ENCODE measurements at places on chromosomes 1 and 21.

DNA sequence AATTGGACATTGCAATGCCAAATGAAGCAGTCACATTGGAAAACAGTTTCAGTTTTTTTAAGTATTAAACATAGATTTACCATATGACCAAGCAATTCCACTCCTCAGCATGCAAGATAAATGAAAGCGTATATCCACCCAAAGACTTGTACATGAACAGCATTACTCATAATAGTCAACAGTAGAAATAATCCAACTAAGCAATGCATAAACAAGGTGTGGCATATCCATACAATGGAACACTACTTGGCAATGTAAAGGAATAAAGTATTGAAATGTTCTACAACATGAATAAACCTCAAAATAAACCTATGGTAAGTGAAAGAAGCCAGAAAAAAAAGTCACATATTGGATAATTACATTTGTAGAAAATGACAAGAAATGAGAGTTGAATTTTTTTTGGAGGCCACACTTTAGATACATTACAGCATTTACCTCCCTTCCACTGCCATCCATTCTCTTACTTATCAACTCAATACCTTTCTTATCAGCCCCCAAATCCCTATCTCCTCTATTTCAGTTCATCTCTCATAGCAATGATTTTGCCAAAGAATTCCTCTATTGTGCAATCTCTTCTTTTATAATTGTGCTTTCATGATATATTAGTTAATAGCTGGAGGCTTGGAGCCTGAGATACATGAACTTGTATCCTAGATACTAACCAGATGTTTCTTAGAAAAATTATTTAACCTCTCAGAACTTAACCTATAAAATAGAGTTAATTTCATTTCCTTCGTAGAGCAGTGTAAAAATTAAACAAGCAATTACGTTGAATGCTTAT is 414.2 kb upstream of the C1orf87 start:
- DNase-seq, result no peak

- DNase-seq, result no peak
Measured at GRCh38 chr1:115564201-115564600, 77.6 kb upstream of the VANGL1 start.

GRCh38 chr21:36691555-36692041 is 7.3 kb upstream of the SIM2 start:
- DNase-seq, result no peak

DNA sequence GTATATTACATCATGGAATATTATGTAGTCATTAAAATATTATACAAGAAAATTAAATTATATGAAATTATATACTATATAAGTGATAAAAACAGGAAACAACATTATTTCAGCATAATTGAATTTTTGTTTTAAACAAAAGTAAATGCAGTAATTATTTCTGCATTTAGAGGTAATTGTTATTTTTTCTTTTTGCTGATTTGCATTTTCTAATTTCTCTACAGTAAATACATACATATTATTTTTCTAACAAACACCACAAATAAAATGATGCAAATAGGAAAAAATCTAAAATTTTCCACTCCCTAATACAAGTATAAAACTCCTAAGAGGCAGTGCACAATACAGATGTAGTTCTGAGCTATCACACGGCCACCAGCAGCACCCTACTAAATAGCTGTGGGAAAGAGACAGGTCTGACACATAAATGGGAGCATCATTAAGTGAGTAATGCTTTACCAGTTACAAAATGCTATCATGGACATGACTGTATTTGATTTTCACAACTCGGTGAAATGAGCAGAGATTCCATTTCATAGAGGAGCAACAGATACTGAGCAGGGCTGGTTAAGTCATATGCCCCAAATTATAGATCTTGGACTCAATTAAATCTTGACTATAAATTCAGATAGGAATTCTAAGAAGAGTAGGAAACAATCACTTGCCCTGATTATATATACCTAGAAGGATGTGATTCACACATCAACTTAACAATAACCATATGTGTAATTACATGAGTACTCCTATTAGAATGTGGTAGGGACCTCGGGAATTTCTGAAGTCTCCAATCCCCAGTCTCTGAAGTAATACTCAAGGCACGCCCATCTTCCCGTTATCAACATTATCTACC is 49.0 kb downstream of the NRIP1 start:
- DNase-seq, result no peak

GRCh38 chr1:158681606-158682005 is 4.9 kb downstream of the SPTA1 start:
- no peak for DNase-seq

- no peak for DNase-seq
Measured at GRCh38 chr1:76835203-76835602, 32.1 kb upstream of the ST6GALNAC5 start.

DNA sequence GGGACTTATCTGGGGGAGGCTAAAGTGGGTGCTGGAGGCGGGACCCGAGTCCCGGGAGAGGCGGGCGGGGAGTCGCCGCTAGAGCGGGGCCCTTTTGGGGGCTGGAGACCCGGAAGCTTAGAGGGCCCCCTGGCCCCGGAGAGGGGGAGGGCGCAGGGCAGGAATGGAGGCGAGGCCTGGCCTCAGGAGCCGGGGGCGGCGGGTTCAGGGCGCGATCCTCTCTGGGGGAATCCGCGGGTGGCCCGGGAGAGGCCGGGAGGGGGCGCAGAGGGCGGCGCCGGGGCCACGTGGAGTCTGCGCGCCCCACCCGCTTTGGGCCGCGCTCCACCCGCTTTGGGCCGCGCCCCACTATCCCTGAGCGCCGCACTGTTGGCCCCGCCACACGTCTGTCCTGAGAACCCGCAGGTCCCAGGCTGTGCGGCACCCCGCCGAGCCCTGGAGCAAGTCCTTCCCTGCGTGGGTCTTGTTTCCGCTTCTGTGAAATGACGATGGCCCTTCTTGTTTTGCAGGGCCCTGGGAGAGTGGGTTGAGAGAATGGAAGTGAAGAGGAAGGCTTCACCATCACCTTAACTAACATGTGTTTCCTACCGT is 84.4 kb downstream of the NKAIN1 start:
- DNase-seq, result peak; percentile 83

GRCh38 chr1:159071970-159072582 is 4.5 kb downstream of the AIM2 start:
- DNase-seq, result no peak

GRCh38 chr1:111399792-111400610 is 27.5 kb downstream of the OVGP1 start:
- no peak for DNase-seq

- DNase-seq, result peak; percentile 78
Measured at GRCh38 chr1:110003747-110004428, 19.3 kb downstream of the AHCYL1 start.

DNA sequence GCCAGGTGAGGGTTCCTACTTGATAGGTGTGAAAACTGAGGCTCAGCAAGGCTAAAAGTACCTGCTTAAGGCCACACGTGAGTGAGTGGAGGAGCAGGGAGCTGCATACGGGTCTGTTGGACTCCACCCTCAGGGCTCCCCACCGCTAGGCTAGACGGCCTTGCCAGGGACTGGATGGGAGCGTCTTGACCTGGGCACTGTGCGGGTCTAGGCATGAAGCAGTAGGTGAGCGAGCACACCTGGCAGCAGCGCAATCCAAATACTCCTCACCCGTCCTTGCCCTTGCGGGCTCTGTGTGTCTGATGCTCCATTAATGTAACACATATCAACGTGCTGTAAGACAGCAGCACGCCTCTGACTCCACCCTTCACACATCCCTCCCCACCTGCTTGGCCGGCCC is 94.0 kb downstream of the LACTBL1 start:
- no peak for DNase-seq

DNA sequence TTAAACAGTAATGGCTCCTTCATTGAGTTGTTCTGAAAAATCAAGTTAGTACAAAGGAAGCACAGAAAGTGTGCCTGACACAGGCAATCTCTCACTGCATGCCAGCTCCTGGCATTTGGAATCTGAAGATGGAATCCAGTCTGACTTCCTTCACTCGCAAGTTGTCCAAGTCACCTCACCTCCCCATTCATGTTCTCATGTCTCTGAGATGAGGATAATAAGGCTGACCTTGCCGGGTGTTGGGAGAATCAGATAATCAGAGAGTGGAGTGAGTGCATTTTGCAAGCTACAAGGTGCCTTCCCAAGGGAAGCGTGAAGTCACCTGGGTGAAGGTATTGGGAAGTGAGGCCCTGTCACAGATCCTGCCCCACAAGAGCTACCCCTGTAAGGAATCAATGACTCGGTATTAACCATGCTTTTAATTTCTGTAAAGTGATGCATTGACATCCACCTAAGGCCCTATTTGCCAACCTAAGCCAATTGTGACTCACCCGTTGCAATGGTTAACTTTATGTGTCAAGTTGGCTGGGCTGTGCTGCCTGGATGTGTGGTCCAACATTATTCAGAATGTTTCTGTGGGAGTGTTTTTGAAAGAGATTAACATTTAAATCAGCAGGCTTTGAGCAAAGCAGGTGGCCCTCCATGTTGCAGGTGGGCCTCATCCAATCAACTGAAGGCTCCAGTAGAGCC is 62.5 kb upstream of the TARBP1 start:
- no peak for DNase-seq

DNA sequence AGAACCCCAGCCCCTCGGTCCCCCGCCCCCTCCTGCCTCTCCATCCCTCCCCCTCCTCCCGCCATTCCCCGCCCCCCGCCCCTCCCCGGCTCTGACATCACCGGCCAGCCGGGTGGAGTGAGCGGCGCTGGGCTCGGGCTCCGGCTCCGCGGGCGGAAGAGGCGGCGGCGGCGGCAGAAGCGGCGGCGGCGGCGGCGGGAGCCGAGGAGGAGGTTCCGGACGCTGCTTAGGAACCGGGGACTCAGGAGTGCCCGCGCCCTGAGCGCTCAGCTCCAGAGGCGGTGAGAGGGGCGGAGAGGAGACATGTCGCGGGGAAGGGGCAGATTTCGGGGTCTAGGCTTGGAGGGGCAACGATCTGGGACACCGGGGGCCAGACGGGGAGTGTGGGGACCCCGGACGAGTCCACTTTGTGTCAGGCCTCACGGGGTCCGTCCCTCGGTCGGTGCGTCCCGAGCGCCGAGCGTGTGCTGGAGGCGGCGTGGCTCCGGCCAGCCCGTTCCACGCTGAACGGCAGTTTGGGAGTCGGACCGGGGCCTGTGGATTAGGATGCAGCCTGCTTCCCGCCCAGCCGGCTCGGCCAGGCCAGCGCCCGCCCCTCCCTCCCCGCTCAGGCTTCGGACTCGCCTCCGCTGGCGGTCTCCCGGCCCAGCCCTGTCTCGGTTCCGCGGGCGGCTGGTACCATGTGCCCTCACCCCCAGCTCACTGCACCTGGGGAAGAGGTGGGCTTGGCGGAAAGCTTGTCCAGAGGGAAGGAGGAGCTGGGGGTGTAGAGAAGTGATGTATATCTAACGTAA is at the start of gene PEA15:
Gene PEA15 (plus strand): TSS at position 143 of the 794 bp plus-strand sequence. CDS start 6,161 bp downstream, outside the sequence.
- peak; percentile 79 for DNase-seq

- DNase-seq, result no peak
Measured at GRCh38 chr1:32888677-32889420, 2.6 kb downstream of the HPCA start.

- no peak for DNase-seq
Measured at GRCh38 chr1:100960098-100960497, 64.2 kb downstream of the SLC30A7 start.

- DNase-seq, result no peak
Measured at GRCh38 chr1:35184495-35185199, 8.3 kb downstream of the SFPQ start.

DNA sequence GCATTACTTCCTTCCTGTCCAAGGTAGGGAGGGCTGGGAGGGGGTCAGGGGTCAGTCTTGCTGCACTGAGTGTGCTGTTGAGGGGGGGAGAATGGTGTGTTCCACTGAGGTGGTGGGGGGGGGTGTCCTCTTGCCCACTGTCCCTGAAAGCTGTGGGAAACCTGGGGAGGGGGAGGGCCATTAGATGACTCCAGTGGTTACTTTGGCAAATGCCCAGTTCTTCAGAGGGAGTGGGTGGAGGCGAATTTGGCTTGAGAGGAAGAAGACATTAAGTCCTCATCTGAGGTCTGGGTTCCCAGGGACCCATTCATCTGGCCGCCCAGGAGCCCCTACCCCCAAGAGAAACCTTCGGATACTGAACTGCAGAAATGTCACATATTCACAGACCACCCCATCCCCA is 36.2 kb downstream of the MEF2D start:
- DNase-seq, result no peak

DNA sequence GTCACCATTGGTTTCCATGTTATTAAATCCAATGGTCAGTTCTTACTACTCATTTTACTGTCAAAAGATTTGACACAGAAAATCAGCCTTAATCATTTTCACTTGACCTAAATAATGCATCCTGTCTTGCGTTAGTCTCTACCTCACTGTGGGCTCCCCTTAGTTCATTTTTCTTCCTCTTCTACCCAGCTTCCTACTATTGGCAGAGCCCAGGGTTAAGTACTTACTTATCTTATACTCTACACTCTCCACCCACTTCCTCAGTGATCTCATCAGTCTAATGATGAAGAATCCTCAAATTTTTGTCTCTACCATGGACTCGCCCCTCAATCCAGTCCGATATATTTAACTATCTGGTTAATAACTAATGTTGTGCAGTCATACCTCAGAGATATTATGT is 735.9 kb downstream of the KCNT2 start:
- no peak for DNase-seq

DNA sequence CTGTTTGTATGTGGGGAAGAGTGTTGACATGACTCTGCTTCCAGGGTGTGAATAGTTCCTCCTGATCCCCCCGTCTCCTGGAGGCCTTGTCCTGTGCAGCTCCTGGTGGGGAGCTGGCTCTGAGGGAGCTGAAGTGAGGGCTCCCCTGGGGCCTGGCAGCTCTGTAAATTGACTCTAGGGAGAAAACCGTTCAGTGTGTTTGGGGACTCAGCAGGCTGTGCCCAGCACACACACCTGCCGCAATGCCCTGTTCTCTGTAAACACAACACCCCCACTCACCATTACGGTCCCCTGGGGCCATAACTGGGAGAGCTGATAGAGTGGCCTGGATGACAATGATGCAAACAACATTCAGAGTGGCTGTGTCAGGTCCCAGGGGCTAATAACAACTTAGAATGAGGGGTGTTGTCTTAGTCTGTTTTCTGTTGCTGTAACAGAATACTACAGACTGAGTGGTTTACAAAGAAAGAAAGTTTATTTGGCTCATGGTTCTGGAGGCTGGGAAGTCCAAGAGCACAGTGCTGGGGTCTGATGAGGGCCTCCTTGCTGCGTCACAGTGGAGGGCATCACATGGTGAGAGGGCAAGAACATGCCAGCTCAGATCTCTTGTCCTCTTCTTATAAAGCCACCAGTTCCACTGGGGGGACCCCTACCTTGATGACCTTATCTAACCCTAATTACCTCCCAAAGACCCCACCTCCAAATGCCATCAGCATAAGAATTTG is 15.3 kb downstream of the ADORA1 start:
- DNase-seq, result no peak

GRCh38 chr1:174077749-174078490 is 55.8 kb upstream of the RC3H1 start:
- no peak for DNase-seq

GRCh38 chr1:4971666-4972065 is 317.3 kb downstream of the AJAP1 start:
- DNase-seq, result no peak

DNA sequence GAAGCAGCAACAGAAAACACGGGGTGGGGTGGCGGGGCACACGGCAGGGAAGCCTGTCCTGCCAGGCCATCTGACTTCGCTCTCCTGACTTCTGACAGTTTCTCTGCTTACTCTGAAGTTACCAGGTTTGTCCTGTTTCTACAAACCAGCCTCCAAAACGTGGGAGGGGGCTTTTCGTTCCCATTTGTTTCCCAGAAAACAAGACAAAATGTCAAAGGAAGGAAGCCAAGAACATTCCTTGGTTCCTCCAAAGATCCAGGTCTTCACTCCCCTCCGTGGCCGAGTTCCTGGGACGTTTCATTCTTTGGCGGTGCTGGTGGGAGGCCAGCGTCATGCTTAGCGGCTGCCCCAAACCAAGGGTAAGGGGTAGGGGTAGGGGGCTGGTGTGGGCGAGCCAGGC is 49.6 kb downstream of the MEGF6 start:
- no peak for DNase-seq

- DNase-seq, result no peak
Measured at GRCh38 chr1:25795211-25795610, 4.8 kb upstream of the SELENON start.

All from lower lobe of right lung (tissue), 2 donors.